ENCODE measurements at places on chromosomes 13 and 19.

- DNase-seq: no peak
Measured at GRCh38 chr19:1224047-1224825, 13.6 kb downstream of the CBARP start.

GRCh38 chr13:31234729-31235128 lies 35.0 kb downstream of the B3GLCT start:
- DNase-seq: no peak

DNA sequence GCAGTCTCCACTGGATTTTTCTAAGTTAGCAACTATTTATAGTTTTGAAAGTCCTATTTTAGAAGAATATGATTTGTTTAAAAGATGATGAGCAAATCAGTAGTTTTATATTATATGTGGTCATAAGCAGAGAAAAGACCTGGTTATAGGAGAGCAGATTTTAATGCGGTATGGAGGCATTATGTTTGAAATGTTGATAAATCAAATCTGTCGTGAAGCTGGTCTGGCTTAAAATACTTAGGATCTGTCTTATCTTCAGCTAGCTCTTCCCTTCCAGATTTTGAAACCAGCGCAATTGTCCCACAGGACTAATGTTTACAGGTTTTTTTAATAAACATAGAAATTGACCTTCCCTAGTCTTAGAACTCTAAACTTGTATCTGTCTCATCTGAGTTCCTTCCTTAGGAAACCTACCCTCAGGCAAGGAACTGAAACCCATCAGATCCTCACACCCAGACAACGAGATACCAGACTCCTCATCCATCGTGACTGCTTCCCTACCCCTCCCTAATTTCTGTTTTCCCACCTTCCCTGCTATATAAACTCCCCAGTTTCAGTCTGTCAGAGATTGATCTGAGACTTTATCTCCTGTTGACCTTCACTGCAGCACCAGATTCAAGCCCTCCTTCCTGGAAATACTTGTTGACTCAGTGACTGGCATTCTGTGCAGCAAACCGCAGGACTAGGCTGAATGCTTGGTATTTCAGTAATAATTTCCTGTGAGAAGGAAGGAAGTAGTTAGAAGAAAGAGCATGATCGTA lies 37.8 kb upstream of the CXCL17 start:
- DNase-seq: peak; percentile 62

DNA sequence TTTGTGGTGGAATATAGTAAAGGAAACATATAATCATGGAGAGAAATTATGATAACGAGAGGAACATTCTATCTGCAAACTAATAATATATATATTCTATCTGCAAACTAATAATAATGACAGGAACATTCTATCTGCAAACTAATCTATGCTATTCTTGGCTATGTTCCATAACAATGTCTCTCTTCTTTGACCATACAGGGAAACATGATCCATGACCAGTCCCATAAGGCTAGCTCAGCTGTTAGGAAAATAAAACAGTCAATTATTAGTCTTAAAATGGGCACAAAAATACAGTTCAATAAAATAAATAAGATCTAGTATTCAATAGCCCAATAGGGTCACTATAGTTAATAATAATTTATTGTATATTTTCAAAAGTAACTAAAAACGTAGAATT lies 707.8 kb upstream of the PCDH20 start:
- DNase-seq: no peak

- no peak for DNase-seq
Measured at GRCh38 chr19:34454685-34455084, 26.5 kb downstream of the UBA2 start.

GRCh38 chr19:42362891-42363440 lies 27.1 kb downstream of the CNFN start:
- DNase-seq: peak; percentile 1

DNA sequence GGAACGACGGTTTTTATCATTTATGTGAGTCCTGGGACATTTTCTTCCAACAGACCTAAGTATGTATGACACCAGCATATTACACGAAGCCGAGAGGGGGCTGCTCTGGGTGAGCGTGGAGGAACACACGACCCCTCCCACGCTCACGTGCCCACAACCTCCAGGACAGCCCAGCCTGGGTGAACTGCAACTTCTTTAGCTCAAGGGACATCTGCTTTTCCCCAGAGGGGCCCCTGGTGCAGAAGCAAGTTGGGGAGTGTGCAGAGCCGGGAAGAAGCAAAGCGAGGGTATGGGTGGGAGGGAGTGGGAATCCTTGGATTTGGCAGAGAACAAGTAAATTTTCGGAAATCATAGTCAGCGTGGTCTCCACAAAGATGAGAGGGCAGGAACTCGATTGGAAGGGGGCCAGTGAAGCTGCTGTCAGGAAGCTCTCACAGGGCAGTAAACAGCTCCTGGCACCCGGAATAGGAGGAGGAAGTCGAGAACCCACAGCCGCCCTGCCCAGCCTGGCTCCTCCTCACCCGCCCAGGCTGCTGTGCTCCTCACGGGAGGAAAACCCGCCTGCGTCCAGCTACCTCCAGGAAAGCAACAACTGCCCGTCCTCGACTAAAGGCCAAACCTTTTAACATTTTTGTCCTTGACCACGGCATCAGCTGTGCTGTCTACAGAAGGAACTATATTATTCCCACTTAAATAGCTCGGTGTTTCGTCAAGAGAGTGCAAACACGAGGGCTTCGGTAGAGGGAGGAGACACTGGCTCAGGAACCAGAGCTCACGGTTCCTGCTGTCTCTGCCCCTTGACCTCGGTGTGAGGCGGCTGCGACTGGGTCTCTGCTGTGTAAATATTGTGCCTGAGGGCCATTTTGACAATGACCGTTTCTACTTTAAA lies 17.2 kb upstream of the CFAP97D2 start:
- DNase-seq: peak; percentile 55

GRCh38 chr19:49339301-49340068 lies 4.3 kb downstream of the CD37 start:
- peak; percentile 87 for DNase-seq

GRCh38 chr13:105118426-105118985 lies 1417.0 kb downstream of the EFNB2 start:
- DNase-seq: no peak

DNA sequence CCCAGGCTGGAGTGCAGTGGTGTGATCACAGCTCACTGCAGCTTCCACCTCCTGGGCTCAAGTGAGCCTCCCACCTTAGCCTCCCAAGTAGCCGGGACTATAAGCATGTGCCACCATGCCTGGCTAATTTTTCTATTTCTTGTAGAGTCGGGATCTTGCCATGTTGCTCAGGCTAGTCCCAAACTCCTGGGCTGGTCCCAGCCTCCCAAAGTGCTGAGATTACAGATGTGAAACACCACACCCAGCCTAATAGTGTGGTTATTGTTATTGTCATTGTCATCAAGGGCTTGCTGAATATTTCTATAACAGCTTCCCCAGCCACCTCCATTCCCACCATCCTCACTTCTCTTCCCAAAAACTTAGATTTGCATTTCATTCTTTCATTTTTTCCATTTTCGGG lies 2.8 kb downstream of the OR2Z1 start:
- no peak for DNase-seq

GRCh38 chr19:48900477-48901406 lies 630 bp downstream of the NUCB1 start:
- no peak for DNase-seq

DNA sequence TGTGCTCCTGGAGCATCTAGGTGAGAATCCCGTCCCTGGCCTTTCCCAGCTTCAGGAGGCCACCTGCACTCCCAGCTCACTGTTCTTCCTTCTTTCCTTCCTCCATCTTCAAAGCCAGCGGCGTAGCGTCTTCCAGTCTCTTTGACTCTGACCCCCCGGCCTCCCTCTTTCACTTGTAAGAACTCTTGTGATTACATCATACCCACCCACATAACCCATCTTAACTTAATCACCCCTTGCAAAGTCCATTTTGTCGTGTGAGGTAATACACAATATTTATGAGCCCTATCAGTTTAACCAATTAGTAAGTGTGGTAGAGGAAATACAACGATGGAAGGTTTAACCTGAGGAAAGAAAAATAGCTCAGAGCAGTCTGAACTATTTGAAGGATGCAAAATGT lies 4.6 kb upstream of the CDC16 start:
- DNase-seq: peak; percentile 63

DNA sequence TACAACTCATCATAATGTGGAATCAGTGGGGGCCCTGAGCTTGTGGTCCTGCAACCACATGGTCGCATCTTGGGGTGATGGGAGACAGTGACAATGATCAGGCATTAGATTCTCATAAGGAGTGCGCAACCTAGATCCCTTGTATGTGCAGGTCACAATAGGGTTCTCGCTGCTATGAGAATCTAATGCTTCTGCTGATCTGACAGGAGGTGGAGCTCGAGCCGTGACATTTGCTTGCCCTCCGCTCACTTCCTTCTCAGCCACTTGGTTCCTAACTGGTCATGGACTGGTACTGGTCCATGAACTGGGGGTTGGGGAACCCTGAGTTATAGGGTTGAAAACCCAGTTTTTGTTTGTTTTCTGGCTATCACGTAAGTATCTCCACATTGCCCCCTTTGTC lies 1290.9 kb upstream of the ATXN8OS start:
- DNase-seq: no peak

GRCh38 chr19:54345938-54346386 lies 7.0 kb upstream of the LILRA4 start:
- DNase-seq: no peak

GRCh38 chr13:97752961-97753668 lies 200.4 kb upstream of the IPO5 start:
- no peak for DNase-seq

DNA sequence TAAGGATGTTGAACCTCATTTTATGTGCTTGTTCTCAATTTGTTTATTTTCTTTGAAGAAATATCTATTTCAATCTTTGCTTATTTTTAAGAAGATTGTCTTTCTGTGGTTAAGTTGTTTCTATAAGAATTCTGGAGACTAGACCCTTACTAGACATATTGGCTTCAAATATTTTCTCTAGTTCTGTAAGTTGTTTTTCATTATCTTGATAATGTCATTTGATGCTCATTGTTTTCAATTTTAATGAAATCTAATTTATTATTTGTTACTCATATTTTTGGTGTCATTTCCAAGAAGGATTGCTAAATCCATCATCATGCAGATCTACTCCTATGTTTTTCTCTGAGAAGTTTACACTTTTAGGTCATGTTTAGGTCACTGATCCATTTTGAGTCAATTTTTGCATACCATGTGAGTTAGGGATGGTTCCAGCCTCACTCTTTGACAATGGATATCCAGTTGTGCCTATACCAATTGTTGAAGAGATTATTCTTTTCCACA lies 874.8 kb upstream of the SLITRK6 start:
- DNase-seq: no peak

DNA sequence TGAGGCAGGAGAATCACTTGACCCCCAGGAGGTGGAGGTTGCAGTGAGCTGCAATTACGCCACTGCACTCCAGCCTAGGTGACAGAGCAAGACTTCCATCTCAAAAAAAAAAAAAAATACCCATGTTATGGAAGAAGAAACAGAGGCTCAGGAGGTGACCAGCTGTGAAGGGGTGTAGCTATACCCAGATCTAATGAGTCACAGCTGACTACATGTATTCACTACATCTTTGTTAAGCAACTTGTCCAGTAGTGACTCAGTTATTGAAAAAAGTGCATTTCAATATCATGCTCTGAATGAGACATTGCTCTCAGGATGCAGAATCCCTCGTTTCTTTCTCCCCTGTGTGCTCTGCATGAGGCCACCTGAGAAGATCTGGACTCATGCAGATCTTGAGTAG lies 16.1 kb upstream of the SPART start:
- no peak for DNase-seq

- no peak for DNase-seq
Measured at GRCh38 chr13:33205804-33206221, 79.7 kb downstream of the STARD13 start.

GRCh38 chr13:44259045-44260027 lies 114.3 kb upstream of the SERP2 start:
- peak; percentile 19 for DNase-seq

DNA sequence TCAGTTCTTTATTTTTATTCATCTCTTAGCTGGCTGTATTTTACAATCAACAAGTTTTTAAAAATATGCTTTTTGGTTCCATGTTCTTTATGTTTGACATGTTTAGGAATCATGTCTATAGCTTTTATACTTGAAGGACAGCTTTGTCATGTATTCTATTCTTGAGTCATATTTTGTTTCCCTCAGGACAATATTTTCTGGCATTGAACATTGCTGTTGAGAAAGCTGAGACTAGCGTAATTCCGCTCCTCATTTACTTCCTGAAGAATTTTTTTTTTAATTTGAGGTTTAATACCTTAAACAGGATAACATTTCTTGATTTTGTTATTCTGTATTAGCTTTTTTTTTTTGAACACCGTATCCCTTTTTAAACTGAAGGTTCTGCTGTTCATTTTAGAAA lies 53.2 kb downstream of the RB1 start:
- no peak for DNase-seq

DNA sequence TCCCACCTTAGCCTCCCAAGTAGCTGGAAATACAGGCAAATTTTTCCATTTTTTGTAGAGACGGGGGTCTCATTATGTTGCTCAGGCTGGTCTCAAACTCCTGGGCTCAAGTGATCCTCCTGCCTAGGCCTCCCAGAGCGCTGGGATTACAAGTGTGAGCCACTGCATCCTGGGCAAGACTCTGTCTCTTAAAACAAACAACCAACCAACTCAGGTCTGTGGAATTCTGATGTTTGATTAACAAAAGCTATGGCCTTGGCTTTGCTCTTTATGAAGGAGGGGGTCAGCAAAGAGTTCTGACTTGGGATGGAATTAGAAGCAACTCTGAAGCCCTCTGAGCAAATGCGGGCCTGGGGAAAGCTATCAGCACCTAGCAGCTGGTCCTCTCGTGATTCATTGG lies 117.7 kb downstream of the IER2 start:
- no peak for DNase-seq

DNA sequence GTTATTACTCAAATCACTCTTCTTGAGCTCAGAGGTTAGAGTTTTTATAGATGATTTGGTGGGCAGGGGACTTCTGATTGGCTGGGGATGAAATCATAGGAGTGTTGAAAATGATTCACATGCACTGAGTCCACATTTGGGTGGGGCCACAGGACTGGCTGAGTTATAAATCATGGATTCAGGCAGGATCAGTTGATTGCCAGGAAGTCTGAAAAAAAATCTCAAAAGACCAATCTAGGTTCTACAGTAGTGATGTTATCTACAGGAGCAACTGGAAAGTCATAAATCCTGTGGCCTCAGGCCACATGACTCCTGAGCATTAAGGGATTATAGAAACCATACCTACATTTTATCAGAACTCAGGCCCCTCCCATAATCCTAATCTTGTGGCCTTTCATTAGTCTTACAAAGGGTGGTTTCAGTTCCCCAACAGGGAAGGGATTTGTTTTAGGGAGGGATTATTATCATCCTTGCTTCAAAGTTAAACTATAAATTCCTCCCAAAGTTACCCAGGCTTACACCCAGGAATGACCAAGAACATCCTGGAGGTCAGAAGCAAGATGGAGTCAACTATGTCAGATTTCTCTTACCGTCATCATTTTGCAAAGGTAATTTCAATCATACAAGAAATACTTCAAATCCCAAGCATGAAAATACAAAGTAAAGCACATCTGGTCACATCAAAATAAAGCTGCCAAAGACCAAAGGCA lies 5.6 kb upstream of the CCDC70 start:
- peak; percentile 23 for DNase-seq

DNA sequence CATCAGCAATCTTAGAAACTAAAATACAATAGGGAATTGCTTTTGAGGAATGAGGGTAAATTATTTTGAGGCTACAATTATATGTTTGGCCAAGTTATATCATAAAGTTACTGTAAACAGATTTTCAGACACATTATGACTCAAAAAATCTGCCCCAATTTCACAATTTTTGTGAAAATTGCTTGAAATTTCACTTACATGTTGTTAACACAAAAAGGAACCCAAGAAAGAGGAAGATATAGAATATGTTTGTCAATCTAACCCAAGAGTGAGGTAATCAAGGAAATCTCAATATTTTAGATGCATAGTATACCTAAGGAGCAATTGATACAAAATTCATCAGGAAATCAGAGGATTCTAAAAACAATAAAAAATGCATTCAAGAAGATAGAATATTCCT lies 73.9 kb upstream of the FNDC3A start:
- DNase-seq: no peak
